Stimulated activated CD8-positive, alpha-beta memory T cell treated with anti-CD3 and anti-CD28 coated beads, Interleukin-15, amount 100 ng/mL, for 24 hours (primary cell): ENCODE measurements at places on chromosomes 2 and 18.

- DNase-seq, result no peak
Measured at GRCh38 chr2:14358774-14359173, 273.7 kb upstream of the LRATD1 start.

DNA sequence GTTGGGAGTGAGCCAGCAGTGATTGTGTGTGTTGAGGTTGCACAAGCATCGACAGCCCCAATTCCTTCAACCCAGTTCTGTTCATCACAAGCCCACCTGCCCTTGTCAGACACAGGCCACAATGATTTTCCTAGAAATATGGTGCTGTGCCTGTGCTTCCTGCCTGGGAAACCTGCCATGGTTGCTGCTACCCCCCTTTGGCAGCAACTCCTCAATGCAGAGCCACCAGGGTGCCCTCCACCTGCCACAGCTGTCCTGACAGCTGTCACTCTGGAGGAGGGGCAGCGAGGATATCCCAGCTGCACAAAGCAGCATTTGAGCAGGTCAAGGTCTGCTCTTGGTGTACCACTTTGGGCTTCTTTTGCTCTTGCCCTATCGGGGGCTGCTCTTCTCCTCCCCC is 27.1 kb downstream of the SMIM21 start:
- DNase-seq, result no peak

DNA sequence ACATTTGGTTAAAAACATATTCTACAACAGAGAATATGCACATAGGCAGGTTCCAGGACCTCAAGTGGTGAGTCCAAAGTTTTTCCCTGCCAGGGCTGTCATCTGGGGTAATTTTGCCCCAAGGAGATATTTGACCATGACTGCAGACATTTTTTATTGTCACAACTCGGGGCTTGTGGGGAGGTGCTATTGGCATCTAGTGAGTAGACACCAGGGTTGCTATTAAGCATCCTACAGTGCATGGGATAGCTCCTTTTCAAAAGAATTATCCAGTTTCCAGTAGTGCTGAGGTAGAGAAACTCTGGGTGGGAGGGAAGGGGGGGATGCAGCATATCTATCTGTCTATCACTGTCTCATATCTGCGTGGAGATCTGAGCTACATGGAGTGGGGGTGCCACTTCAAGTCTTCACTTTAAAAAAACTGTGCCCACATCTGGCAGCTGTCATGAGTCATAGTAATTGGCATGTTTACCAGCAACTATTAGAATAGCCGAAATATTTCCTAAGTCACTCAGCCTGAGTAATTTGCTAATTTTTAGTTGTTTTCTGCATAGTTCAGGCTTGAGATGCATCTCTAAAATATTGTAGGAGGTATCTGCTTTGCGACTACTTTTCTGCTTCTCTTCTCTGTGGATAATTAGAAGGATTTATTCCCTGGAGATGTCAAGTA is 254.0 kb upstream of the RBMS1 start:
- no peak for DNase-seq

DNA sequence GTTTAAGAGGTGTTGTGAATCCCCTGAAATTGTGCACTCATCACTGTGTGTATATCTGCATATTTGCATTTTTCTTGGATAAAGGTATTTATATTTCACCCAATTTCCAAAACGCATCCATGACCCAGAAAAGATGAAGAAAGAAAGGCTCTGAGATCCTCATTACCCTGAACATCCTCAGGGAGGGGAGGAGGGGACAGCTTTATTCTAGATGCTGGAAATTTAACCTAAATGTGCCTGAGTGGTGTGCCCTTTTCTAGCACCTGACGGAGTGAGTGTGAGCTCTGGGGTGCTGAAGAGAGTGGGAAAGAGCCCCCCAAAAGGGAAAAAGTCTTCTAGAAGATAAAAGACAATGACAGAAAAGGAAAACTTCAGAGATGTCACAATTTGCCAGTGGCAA is 20.8 kb downstream of the CNTNAP5 start:
- DNase-seq, result no peak

GRCh38 chr18:13141209-13141608 is 77.4 kb upstream of the LDLRAD4 start:
- no peak for DNase-seq

DNA sequence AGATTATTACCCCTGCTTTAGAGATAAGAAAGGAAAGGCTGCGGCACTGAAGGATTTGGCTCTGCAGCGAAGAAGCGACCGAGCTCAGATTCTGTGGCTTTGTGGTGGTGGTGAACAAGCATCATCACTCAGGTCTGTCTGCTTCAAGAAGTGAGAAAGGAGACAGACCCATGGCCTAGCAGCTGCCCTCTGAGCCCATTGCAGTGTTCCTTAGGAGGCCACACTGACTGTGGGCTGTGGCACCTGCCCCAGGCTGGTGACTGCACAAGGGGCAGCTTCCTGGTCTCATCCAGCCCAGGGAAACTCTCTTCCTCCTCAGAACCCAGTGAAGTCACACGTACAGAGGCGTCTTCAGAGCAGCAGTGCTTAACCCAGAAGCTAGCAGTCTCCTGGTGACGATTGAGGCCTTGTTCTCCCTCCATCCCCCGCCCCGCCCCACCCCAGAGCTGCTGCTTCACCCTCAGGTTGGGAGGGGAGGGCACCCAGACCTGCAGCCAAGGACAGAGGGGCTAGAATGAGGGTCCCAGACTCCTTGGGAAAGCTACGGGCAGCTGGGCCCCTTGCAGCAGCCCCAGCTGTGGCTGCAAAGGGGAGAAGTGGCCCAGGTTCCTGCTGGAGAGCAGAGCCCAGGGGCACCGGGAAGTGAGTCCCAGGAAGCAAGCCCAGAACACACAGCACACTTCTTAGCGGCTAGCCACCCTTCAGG is 22.2 kb downstream of the BIN1 start:
- DNase-seq, result no peak
